Upper lobe of right lung (tissue), 1 donor: ENCODE measurements at places on chromosomes 11 and 22. TPM values are rescaled to one million over a fixed set of nuclear protein-coding genes. Genes with fewer than 3 reads are reported as not detected.
A peak's percentile ranks its signal among the peaks of the same experiment; 100 is the strongest.

DNA sequence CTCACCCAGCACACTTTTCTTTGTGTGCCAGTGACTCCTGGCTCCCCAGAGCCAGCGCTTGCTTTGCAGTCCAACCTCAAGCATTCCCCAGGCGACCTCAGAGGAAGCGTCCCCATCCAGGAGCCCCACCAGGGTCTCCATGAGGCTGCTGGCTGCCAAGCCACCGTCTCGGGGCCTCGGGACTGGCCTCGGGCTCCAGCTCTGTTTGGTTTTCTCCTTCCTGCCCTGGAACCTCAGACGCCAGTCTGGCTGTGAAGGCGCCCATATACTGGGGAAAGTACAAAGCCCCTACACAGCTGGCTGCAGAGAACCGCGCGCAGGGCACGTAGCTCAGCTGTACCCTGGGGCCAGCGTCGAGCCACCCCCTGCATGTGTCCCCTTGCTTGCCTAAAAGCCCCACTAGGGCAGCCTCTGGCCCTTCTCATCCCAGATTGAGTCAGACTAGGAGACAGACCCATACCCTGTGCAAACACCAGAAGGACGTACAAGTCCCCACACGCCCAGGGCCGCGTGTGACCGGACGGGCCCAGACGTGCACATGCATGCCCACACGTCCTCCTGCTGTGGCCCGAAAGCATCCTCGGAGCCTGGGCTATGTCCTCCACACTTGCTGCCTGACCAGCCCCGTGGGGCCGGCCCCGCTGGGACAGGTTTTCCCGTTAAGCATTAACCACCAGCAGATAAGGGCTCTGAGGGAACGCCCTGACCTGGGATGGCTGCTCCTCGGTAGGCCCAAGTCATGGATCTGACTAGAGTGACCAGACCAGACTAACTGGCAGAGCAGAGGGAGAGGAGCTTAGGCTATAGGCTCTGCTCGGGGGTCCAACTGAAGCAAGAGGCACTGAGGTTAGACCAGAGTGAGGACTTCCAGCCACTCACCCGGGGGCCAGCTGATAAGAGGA is 4.2 kb upstream of the SYT8 start:
- H3K4me1 ChIP-seq, result peaks cover 34% of the 10 kb centered on the region
- no peak overlapping the region for H3K4me3 ChIP-seq
- peak overlapping the region; percentile 24 for H3K27ac ChIP-seq
- DNase-seq, result peak; percentile 82

- H3K36me3 ChIP-seq, result no peaks in the 10 kb centered on the region
- no peaks in the 10 kb centered on the region for H3K27me3 ChIP-seq
- no peaks in the 10 kb centered on the region for H3K4me1 ChIP-seq
- no peak for DNase-seq
These were observed 609.0 kb upstream of the CNTN5 start for GRCh38 chr11:98411777-98412176.

DNA sequence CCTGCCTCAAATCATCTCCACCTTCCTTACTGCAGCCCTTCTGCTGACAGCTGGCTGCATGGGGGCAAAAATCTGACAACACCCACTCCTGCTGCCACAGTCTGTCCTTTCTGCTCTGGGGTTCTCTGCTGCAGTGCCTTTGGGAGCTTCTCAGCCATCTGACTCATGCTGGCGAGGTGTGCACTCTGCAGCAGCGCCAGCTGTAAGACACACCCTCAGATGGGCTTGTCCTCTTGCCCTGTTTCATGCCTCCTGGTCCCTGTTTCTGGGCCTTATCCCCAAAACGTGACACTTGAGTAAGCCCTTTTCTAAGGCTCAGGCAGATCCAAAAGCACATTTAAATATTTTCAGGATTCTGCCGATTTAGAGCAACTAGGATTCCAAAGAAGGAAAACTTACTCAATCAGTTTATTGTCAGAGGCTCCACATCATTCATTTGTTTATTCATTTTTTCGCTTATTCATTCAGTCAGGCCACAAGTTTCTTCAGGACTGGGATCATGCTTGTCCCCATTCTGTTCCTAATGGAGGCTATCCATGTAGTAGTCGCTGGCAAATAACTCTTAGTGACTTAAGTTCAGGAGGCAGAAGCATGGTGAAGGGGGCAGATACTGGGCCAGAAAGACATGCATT is 60.2 kb downstream of the SMIM38 start:
- H3K36me3 ChIP-seq, result no peaks in the 10 kb centered on the region
- H3K4me1 ChIP-seq, result no peaks in the 10 kb centered on the region
- H3K4me3 ChIP-seq, result no peak overlapping the region
- no peak for DNase-seq

GRCh38 chr11:3092603-3093141 is 35.4 kb upstream of the CARS1 start:
- H3K4me1 ChIP-seq, result no peaks in the 10 kb centered on the region
- peak; percentile 61 for DNase-seq
- peaks cover 19% of the 10 kb centered on the region for H3K36me3 ChIP-seq

DNA sequence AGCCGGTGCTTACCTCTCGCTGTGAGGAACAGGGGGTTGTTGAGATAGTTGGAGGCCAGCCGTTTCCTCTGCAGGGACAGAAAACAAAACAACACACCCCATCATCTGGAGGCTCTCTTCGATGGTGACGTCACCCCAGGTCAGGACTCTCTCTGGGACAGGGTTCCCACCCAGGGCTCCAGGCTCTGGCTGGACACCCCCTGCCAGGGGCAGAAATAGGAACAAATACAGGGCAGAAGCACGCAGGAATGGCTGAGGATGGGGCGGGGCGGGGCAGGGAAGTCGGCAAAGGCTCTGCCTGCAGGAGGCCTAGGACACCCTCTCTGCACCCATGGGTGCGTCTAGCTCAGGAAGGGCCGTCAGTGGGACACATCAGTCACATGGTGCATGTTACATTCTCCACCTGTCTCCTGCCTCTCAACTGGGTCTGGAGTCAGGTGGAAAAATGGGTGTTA is 118.5 kb downstream of the PHF21B start:
- H3K36me3 ChIP-seq, result no peaks in the 10 kb centered on the region
- no peaks in the 10 kb centered on the region for H3K4me1 ChIP-seq
- DNase-seq, result no peak
- H3K27me3 ChIP-seq, result peaks cover 5% of the 10 kb centered on the region

- H3K27ac ChIP-seq, result no peak overlapping the region
- H3K4me1 ChIP-seq, result no peaks in the 10 kb centered on the region
- H3K4me3 ChIP-seq, result no peak overlapping the region
- no peak for DNase-seq
These were observed 16.2 kb downstream of the PIWIL3 start for GRCh38 chr22:24758164-24758799.

The HOATZ gene
- total RNA-seq, result not detected

GRCh38 chr22:44862981-44863860 is 110.8 kb downstream of the ARHGAP8 start:
- H3K27me3 ChIP-seq, result no peaks in the 10 kb centered on the region
- DNase-seq, result no peak
- no peak overlapping the region for H3K27ac ChIP-seq
- H3K4me1 ChIP-seq, result no peaks in the 10 kb centered on the region
- no peak overlapping the region for H3K4me3 ChIP-seq
- H3K36me3 ChIP-seq, result no peaks in the 10 kb centered on the region

The RAB39A gene
- 2.0 TPM for total RNA-seq
